ENCODE measurements at places on chromosomes 5 and 9. TPM values are rescaled to one million over a fixed set of nuclear protein-coding genes. Genes with fewer than 3 reads are reported as not detected.

DNA sequence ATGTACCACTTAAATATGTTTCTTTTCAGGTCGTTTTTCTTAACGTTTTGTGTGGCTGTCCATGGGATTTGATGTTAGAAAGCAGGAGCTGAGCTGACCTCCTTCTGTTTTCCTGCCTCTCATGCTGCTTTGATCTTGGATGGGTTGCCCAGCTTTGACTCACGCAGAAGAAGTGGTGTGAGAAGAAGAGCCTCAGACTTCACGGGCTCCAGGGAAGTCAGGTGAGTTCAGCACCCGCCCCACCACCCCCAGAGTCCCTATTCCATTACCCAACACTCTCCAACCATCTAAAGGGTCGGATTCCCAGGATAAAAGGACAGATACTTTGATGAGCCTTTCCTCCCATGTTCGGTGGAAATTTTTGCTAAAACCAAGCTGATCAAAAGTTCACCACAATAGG, 373.4 kb downstream of the IRX2 start:
- DNase-seq: no peak

GRCh38 chr9:7081065-7081600, 323.4 kb downstream of the KDM4C start:
- no peak for DNase-seq

DNA sequence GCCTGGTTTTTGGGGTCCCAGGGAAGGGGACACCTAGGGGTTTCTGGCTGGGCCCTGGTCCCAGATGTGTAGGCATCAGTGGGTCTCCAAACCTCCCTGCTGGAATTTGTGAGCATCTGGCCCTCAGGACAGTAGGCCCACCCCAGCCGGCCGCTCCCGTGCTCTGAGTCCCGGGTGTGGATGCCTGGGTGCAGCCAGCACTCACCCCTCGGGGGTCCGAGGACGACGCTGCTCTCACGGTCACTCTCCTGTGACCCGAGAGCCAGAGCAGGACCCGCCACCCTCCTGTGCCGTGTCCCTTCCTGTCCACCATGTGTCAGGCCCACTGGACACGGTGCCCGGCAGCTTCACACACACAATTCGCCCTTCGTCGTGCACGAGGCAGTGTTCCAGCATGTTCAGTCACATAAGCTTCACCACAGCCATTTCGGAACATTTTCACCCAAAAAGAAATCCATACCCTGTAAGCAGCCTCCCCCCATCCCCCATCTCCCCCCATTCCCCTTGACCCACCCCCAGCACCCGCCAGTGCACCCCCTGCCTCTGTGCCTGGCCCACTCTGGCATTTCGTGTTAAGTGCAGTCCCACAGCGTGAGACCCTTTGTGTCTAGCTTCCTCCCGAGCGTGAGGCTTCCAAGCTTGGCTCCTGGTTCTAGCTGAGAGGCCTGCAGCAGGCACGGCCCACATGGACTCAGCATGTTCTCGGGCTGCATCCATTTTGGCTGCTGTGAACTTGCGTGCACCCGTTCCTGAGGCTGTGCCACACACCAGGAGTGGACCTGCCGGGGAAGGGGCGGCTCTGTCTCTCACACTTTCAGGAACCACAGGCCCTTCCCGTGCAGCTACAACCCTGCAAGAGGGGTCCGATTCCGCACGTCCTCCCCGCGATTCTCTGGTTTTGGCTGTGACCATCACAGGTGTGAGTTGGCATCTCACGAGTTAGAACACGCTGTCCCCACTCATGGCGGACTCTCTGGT, 40.5 kb downstream of the NKD2 start:
- no peak for DNase-seq

Gene CD180
- not detected for total RNA-seq

DNA sequence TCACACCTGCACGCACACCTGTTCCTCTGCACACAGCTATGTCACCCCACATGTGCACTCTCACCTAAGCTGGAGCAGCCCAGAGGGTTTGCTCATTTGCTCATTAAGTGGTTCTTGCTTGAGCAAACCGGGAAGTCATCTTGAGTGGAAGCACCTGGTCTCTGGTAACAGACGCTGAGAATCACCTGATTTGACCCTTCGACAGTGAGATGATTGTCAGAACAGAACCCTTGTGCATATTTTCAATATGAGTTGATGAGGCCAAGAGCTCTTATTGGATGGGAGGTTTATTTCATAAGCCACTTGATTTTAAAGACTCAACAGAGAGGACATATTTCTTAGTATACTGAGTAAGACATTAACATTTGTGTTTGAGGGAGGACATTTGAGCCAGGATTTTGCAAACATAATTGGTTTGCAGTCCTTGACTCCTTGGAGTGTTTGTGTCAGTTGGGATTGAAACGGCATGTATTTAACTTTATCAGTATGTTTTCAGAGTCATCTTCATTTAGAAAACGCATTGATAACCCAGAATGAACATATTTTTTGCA, 22.1 kb upstream of the LPCAT1 start:
- DNase-seq: peak; percentile 40
